Activated CD4-positive, alpha-beta T cell treated with anti-CD3 and anti-CD28 coated beads for 1 hour (primary cell): ENCODE measurements at places on chromosomes 3 and 15.

- peak; percentile 79 for DNase-seq
Observed at GRCh38 chr3:25782938-25783660, at the start of gene NGLY1. NGLY1 (minus strand) TSS chr3:25783443; CDS start chr3:25783390, 53 bp downstream.

DNA sequence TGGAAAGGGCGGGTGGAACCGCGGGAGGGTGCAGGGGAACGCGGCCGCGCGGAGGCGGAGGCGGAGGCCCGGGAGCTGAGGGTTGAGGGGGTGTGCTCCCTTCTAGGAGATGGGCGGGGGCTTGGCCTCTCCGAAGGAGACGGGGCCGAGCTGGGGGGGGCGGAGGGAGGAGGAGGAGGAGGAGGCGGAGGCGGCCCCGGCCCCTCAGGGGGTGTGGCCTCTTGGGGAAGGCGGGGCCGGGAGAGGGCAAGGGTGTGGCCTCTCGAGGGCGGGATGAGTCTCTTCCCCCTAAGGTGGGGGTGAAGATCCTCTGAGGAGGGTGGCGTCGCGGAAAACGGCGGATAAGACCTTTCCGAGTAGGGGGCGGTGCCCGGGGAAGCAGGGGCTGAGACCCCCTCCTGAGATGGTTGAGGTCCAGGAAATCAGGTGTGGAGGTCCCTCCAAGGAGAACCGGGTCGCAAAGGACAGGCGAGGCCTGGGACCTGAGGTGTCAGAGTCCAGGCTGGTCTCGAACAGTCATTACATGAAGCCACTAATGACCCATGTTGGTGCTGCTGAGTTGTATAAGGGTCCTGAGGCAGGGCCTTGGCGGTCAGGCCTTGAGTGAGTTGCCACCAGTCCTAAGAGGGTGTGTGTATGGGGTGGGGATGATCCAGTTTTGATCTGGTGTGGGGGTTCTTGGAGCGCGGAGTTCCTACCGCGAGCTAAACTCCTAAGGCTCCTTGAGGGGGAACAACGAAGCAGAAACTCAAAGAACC, 759 bp downstream of the WDR6 start:
- peak; percentile 81 for DNase-seq

- no peak for DNase-seq
Observed at GRCh38 chr3:134796281-134797056, 1.4 kb downstream of the EPHB1 start.

- DNase-seq: no peak
Observed at GRCh38 chr3:73786321-73786807, 161.6 kb upstream of the PDZRN3 start.

- no peak for DNase-seq
Observed at GRCh38 chr3:31536497-31536896, 3.8 kb downstream of the STT3B start.

GRCh38 chr15:81776976-81777375, 268.8 kb downstream of the MEX3B start:
- DNase-seq: no peak
